ENCODE measurements at places on chromosomes 6 and 20.

GRCh38 chr6:161153725-161154124 is 120.1 kb downstream of the AGPAT4 start:
- DNase-seq = no peak

- DNase-seq = no peak
Measured at GRCh38 chr20:32193996-32194395, 13.5 kb downstream of the PLAGL2 start.

GRCh38 chr6:83853178-83854000 is at the start of gene RIPPLY2:
Gene RIPPLY2, plus strand, starts transcription at chr6:83853360. Its CDS starts 57 bp downstream, at chr6:83853417.
- DNase-seq = peak; percentile 11

- no peak for DNase-seq
Measured at GRCh38 chr6:157326979-157327378, 3.7 kb upstream of the TMEM242 start.

DNA sequence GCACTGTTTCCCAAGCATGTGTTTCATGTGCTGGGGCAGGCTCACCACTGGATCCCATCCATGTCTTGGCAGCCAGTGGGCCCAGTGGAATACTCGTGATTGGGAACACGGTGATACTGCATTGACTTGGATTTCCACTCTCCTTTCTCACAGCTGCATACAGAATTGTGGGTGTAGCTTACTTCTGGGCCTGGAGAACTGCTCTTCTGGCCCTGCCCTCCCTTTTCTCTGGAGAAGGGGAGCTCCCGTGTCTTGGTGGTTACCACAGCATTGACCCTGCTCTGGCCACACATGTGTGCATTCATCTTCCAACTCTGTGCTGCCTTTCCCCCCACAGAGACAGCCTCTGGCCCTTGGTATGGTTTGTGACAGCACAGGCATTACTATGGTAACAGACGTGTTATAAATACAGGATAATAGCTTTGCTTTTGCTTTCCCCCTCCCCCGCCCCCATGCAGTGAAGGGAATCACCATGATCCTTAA is 21.6 kb downstream of the SOBP start:
- DNase-seq = no peak

DNA sequence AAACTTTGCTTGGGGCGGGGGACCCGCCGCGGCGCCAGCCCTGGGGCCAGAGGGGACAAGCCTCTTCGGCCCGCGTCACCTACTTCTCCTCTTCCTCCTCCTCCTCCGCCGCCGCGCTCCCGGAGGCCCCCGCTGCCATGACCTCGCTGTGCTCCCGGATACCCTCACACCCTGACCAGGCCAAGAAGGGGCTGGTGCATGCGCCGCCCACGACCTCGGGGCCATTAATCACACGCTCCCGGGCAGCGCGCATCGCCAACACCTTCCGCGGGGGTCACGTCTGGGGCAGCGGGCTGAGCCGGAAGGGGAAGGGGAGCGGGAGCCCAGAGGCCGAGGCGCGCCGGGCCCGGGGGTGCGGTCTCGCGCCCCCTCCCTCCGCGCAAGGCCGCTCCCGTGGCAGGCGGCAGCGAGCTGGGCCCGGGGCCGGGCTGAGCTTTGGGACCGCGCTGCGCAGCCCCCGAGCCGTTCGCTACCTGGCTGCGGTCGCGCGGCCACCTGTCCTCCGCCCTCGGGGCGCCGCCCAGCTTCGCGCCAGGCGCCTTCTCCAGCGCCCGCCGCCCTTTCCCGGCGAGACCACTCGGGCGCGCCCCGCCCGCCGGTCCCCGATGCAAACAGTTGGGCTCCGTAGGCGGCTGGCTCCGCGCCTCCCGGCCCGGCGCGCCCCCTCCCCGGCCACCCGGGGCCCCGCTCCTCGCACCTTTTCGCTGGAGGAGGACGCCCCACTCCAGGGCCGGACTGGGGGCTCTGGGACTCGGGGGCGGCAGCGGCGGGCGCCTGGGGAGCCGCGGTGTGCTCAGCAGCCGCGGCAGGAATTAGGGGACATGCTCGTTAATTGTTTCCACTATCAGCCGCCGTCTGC is 575 bp upstream of the CNR1 start:
- no peak for DNase-seq

GRCh38 chr20:57772349-57772964 is 62.6 kb upstream of the PMEPA1 start:
- no peak for DNase-seq

DNA sequence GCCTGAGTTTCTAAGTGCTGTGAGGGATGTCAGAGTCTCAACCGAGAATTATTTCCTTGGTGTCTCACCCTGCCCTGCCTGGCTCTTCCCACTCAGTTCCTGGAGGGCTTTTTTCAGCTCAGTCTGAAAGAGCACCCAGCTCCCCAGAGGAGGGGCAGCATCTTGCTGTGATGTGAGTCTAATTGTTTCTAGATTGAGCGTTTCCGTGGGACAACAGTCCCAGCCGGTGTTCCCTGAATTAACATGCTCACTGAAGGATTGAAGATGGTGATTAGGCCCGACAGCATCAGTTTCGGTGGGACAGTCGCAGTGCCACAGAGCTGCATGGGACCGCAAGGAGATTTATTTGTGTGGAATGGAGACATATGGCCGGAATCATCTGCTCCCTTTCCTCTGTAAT is 587.6 kb downstream of the DHX35 start:
- no peak for DNase-seq

- DNase-seq = no peak
Measured at GRCh38 chr6:100472674-100473073, 8.0 kb upstream of the SIM1 start.

DNA sequence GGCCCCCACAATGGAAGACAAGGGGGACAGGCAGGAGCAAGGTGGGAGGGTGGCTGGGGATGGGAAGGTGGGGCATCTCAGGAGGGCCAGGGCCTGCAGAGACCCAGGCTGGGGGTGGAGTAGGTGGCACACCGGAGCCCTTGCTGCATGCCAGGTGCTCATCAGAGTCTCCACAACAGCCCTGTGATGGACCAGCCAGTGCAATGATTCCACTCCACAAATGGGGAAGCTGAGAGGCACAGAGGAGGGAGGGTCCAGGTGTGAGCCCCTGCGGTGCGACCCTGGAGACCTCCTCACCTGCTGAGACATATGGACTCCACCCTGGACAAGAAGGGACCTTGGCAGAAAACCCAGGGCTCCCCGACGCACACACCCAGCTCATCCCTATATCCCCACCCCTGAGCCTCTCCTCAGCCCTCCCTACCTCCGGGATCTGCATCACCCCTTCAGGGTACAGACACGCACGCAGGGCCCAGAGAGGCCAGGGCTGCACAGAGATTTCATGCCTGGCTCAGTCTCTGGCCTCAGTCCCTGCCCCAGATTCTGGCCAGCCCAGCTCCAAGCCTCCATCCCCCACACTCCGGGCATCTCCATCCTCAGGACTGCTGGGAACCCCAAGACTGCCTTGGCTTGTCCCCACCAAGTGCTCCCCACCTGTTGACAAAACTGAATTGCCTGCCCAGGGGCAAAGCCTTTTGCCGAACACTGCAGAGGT is 7.1 kb upstream of the GRM4 start:
- DNase-seq = no peak

- DNase-seq = no peak
Measured at GRCh38 chr20:7728338-7728737, 211.9 kb downstream of the HAO1 start.

- no peak for DNase-seq
Measured at GRCh38 chr6:25193460-25194171, 85.6 kb upstream of the CARMIL1 start.

DNA sequence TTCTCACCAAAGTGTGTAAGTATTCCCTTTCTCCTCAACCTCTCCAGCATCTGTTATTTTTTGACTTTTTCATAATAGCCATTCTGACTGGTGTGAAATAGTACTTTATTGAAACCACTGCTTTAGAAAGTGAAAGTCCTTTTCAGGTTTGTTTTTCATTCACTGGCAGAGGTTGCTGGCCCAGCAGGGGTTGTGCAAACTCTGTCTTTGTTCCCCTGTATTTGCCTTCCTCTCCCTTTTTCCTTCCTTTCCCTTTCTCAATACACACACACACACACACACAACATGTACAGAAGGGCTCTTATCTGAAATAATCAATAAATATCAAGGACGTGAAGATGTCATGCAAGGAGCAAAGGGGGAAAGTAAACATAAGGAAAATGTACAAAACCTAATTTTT is 99.8 kb downstream of the LY86 start:
- DNase-seq = no peak
